ENCODE measurements at places on chromosomes 4 and X.

DNA sequence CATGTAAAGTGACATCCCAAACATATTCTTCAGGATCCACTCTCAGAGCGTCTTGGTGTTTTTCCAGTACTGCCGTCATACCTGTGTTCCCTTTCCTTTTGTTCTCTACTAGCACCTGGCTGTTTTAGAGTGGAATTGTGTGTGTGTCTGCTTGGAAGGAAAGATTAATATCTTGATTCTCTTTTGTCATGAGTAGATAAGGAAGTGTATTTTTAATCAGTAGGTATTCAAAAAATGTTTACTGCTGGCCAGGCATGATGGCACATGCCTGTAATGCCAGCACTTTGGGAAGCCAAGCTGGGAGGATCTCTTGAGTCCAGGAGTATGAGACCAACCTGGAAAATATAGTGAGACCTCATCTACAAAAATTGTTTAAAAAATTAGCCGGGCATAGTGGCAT is 198.8 kb downstream of the CBR4 start:
- DNase-seq: no peak

- DNase-seq: no peak
Observed at GRCh38 chr4:151804821-151805220, 44.0 kb upstream of the GATB start.

DNA sequence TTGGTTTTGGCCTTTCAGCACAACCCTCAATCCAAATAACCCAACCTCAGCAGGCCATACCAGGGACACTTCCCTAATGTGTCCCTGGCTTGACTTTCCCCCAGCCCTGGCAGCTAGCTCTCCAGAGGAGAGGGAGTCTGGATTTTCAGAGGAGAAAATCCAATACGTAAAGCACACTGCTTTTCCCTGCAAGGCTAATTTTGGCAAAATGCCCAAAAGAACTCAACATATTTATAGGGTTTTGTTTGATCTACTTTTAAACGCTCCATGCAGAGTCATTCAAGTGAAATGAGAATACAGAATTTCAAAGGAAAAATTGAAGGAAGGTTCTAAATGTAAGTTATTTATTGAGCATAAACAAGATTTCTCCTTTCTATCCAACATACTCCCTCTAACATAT is 167.2 kb downstream of the SH3KBP1 start:
- DNase-seq: no peak

- DNase-seq: no peak
Observed at GRCh38 chr4:157217708-157218107, 2.8 kb upstream of the GRIA2 start.

GRCh38 chr4:24809815-24810405 is 14.5 kb downstream of the SOD3 start:
- DNase-seq: no peak

DNA sequence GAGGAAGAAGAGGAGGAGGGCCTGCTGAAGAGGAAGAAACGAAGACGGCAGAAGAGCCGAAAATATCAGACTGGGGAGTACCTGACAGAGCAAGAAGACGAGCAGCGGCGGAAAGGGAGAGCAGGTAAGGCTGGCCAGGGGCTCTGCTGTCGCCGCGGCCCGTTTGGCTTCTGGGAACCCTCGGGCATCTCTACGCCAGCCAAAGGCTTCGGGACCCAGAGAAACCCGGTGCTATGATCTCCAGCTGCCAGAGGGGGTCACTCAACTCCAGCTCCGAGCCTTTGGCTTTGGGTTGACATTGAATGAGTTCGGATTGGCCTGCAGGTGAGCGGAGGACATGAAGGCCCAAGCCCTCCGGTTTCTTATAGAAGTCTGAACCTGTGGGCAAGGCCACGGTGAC is 42.8 kb downstream of the BCORL1 start:
- no peak for DNase-seq

- no peak for DNase-seq
Observed at GRCh38 chr4:153620352-153620751, 63.7 kb upstream of the TLR2 start.

DNA sequence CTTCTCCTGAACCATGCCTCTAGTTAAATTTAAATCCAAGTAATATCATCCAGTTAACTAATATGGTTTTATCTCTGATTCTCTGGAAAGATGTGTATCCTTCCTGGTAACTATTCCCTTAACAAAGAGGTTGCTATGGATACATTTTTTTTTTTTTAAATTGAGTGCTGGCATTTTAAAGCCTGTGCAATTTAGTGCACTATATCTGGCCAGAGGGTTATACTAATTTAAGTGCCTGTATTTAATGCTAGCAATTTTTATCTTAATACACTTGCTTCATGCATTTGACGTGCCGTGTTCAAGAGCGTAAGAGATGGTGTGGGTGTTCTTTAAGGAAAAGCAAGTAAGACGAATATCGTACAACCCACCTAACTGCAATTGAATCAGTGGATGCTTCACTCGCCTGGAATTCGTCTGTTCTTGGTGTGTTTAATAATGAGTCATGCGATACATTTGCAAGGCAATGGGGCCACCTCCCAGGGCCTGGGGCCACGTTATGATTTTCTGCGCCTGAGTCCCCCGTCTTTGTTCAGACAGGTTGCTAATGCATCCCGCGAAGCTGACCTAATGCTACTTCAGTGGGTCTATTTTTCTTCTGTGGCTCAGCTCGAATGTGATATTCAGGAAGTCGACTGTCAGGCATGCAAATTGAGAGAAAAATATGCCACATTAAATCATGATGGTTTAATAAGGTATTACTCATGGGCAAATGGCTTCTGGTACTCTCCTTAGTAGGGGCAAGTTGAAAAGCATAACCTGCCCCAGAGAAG is 14.2 kb upstream of the MID1 start:
- no peak for DNase-seq

GRCh38 chr4:77582156-77582555 is 23.5 kb upstream of the CXCL13 start:
- no peak for DNase-seq

DNA sequence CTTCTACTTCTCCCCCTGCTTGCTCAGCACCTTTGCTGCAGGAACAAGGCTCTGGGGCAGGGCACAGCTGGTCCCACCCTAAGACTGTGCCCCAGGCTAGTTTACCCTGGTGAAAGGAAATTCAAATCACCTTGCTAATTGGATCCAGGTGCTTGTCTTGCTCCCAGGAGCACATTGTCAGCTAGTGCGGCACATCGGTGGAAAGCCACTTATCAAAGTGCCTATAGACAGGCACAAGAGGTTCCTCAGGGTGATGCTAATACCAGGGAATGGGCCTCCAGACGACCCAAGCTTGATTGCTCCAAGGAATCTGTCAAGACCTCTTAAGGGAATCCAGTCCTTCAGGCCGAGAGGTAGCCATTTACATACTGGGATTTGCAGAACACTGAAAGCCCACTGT is 64.5 kb upstream of the PRPS1 start:
- DNase-seq: no peak

GRCh38 chr4:7024336-7024890 is 18.8 kb upstream of the TADA2B start:
- no peak for DNase-seq

DNA sequence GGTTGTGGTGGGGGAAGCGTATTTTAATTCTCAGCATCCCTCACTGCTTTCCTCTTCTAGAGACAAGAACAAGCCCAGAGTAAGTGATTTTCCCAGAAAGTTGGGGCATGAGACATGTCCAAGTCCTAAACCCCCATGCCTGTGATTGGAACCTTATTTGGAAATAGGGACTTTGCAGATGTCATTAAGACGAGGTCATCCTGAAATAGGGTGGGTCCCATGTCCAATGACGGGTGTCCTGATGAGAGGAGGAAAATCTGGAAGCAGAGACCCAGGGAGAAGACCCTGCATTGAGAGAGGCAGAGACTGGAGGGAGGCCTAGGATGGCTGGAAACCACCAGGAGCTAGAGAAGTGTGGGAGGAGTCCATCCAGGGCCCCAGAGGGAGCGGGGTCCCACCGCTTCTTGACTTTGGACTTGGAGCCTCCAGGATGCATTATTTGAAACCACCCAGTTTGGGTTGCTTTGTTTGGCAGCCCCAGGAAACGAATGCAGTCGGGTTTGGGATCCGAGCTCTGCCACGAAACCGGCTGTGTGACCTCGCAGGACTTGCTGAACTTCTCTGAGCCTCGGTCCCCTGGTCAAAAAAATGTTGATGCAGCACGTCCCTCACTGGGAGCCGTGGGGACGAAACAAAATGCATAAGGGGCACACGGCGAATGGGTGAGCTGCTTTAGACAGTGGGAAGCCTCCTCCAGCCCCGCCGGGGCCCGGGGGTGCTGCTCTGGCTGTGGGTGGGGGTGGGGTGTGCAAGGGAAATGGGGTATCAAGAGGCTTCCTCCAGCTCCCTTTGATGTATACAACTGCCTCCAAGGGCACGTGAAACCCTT is 113.9 kb downstream of the CPZ start:
- DNase-seq: no peak

- DNase-seq: no peak
Observed at GRCh38 chr4:8904666-8905065, 33.0 kb upstream of the HMX1 start.

DNA sequence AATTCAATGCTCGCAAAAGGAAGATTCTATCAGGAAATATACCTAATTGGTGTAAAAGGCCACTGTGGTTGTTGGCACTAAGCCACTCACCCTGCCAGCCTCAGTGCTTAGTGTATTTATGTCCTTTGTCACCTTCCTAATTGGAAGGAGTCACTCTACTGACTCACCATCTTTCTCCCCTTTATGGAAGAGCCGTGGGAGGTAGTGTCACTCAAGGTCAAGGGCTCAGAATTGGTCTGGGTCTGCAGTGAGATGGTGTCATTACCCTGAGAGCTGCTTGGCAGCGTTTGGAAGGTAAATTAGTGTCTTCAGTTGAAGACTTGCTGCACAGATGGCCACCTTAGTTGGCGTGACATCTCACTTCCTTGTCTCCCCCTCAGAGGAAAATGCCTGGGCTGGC is 41.7 kb upstream of the CDKN2AIP start:
- DNase-seq: no peak

DNA sequence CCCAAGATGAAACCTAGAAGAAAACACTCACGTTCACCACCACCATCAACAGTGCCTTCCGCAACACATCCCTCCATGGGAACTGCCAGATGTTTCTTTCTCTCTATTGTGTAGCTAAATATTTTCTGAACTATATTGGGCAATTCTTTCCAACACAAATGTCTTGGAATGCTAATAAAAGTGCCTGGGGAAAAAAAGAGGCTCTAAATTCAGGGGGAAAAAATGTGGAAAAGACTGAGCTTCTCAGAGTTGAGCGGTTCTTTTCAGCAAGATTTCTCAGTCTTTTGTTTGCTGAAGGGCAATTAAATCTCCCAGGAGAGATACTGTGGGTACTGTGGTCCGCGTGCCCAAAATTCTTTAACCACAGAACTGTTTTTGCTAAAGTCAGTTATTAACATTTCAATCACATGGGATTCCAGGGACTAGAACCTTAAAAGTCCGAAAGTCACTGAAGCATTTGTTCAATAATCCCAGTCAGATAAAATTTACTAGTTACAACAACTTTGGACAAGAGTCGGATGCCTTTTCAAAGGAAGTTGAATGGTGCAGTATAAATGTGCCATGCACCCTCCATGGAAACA is 51.9 kb upstream of the DHRSX start:
- no peak for DNase-seq

DNA sequence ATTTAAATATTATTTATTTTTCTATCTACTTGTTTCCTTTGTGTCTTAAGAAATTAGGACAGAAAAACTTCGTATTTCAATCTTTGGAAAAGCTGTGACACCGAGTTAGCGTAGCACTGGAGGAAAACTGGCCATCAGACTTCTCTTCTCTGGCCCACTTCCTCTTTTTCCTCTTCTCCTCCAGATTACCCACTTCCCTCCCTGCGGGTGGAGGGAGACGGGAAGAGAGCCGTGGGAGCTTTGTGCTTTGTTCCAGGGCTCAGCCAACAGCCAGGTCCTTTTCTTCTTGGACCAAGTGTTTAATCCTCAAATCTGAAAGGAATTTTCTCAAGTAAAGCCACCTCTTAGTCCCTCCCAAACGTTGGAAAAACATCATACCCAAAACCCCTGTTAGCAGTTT is 29.7 kb downstream of the OFD1 start:
- DNase-seq: no peak

DNA sequence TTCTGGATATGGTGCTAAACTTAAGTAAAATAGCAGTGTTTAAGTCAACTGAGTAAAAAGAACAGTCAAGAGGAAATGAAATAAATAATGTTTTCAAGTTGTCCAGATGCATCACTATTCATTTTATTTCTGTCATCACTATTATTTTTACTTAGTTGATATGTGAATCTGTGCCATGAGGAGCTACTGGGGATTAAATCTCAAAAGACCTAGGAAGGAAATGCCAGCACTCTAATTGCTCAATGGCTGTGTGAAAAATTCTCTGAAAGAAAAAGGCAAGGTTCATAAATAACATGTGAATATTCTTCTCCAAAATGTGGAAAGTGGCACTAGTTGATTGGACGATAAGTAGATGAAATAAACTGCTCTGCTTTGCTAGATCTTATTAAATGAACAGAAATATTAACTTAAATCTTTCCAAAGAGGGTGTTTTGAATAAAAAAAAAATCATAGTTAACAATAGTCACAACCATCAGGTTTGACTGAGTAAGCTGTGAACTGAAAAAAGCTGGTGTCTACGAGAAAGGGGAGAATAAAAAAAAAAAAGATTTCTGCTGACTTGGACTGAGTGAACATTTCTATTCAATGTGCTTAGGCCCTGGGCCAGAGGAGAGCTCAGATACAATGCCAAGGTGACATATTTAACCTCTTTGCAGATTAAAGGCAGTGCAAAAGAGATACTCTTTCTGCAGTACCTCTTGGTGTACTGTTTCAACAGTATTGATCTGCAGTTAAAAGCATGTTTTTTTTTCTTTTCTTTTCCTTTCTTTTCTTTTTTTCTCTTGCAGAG is 1.6 kb downstream of the SPARCL1 start:
- DNase-seq: no peak

GRCh38 chrX:82081027-82081426 is 879.1 kb downstream of the SH3BGRL start:
- DNase-seq: no peak

DNA sequence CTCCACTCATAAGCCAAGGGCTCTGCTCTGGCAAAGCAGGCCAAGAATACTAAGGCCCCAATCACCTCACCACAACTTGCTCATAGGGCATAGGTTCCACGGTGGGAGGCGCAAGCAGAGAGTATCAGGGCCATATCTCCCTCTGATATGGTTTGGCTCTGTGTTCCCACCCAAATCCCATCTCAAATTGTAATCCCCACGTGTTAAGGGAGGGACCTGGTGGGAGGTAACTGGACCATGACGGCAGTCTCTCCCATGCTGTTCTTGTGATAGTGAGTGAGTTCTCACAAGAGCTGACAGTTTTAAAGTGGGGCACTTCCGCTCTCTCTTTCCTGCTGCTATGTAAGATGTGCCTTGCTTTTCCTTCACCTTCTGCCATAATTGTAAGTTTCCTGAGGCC is 88.7 kb downstream of the SHROOM4 start:
- no peak for DNase-seq

Data from amygdala (tissue), 56 donors.